Left lung (tissue), 14 donors: ENCODE measurements at places on chromosomes 2 and 18. TPM values are rescaled to one million over a fixed set of nuclear protein-coding genes. Genes with fewer than 3 reads are reported as not detected.

The ACVR1C gene
- 1.6 TPM for total RNA-seq

The SERPINB4 gene
- 0.42 TPM for total RNA-seq

GRCh38 chr18:73923866-73924265, 223.8 kb downstream of the FBXO15 start:
- DNase-seq = no peak

DNA sequence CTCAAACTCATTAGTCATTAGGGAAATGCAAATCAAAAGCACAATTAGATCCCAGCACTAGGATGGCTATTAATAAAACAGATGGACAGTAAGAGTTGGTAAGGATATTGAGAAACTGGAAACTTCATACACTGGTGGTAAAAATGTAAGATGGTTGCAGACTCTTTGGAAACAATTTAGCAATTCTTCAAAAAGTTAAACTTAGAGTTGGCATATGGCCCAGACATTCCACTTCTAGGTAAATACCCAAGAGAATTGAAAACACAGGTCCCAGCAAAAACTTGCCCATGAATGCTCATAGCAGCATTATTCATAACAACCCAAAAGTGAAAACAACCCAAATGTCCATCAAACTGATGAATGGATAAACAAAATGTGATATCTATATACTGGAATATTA, 84.9 kb upstream of the ZFP36L2 start:
- no peak for DNase-seq

DNA sequence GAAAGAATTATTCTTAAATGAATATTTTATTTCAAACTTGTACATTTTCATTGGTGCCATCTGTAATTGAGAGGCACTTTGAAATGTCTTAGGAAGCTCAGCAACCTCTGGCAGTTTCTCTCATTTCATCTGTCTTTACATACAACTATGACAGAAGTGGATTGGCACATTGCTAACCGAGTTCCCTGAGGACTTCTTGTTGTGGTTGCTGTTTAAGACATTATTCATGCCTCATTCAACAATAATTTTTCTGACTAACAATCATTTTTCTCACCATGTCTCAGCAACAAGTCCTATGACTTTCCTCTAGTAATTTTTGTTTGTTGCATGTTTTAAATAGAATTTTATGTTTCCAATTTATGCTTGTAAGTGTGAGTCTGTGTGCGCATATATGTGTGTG, 284.0 kb upstream of the CWC22 start:
- no peak for DNase-seq

DNA sequence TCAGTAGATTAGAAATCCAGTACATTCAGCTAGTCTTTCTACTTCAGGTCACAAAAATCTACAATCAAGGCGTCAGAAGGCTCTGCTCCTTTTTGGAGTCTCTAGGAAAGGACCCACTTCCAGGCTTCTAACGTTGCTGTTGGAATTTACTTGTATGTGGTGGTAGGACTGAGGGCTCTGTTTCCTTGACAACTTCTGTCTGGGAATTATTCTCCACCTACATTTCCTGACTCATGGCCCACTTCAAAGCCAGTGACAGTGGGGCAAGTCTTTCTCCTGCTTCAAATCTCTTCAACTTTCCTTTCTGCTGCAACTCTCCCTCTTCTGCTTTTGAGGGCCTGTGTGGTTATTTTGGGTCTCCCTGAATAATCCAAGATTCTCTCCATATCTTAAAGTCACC, 10.4 kb upstream of the TMX3 start:
- no peak for DNase-seq

- DNase-seq = no peak
Measured at GRCh38 chr2:217573571-217573970, 429.2 kb downstream of the TNS1 start.

GRCh38 chr18:49786019-49786720, 27.2 kb downstream of the ACAA2 start:
- no peak for DNase-seq

DNA sequence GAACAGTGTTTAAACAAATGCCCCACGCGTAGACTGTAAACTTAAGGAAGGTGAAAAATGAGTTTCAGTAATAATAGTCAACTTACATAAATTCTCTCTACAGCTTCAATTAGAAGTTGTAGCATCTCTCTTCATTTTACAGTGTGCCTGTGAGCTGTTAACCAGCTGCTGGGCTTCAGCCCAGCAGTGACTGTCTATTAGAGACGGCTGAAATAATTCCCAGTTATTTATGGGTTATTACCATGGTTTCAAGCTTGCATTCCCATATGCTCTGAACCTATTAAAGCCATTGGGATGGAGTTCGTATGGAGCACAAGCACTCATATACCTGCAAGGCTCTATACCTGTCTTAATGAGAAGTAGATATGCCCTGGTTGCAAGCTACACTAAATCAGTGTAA, 501.1 kb downstream of the CNTNAP5 start:
- DNase-seq = no peak

DNA sequence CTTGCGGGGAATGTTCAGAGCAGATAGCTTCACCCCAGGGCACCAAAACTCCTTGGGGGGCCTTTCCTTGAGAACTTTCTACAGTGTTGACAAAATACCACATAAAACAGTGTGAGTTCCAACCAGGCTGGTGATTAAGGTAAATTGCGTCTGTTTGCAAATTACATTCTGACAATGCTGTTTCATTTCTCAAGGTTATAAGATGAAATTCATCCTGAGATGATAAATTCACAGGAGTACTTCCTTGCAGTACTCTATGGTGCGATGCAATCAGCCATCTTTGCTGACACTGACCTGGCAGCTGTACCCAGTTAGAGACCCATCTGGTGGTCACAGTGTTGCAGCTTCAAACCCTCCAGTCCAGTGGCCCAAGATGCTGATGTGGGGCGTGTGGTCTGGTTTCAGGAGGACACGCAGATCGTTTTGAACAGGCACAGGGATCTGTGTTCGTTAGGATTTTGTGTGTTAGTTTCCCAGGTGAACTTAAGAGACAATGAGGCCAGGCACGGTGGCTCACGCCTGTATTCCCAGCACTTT, 99.5 kb upstream of the SLC66A3 start:
- DNase-seq = no peak
